ENCODE measurements at places on chromosomes 6 and 20. TPM values are rescaled to one million over a fixed set of nuclear protein-coding genes. Genes with fewer than 3 reads are reported as not detected.

Gene PRL
- total RNA-seq = not detected

Gene NELFE
- total RNA-seq = 120 TPM

Gene MDC1
- 4.7 TPM for total RNA-seq

Gene MAP7
- 1.3 TPM for total RNA-seq

Gene DCDC2
- under 0.01 TPM for total RNA-seq

Gene PIM1
- total RNA-seq = 22.9 TPM

Gene POPDC3
- 19.4 TPM for total RNA-seq

Gene DPM1
- 62.6 TPM for total RNA-seq

Gene TCF21
- total RNA-seq = 1.3 TPM
